ENCODE measurements at places on chromosomes 4 and X.

- DNase-seq, result no peak
Observed at GRCh38 chrX:111010111-111010510, 85.9 kb upstream of the PAK3 start.

- DNase-seq, result no peak
Observed at GRCh38 chrX:150363561-150364346, 637 bp downstream of the MAMLD1 start.

DNA sequence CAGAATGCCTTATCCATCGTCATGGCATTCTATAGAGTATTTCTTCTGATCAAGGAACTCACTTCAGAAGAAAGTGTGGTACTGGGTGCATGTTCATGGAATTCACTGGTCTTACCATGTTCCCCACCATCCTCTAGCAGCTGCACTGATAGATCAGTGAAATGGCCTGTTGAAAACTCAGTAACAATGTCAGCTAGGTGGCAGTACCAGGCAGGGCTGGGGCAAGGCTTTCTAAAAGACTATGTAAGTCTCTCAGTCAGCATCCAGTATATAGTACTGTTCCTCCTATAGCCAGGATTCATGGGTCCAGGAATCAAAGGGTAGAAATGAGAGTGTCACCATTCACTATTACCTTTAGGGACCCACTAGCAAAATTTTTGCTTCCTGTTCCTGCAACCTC lies 15.8 kb upstream of the LDB2 start:
- DNase-seq, result no peak

DNA sequence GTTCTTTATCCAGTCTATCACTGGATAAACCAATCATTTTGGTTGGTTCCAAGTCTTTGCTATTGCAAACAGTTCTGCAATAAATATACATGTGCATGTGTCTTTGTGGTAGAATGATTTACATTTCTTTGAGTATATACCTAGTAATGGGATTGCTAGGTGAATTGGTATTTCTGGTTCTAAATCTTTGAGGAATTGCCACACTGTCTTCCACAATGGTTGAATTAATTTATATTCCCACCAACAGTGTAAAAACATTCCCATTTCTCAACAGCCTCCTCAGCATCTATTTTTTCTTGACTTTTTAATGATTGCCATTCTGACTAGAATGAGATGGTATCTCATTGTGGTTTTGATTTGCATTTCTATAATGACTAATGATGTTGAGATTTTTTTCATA lies 791.7 kb upstream of the AGA start:
- no peak for DNase-seq

DNA sequence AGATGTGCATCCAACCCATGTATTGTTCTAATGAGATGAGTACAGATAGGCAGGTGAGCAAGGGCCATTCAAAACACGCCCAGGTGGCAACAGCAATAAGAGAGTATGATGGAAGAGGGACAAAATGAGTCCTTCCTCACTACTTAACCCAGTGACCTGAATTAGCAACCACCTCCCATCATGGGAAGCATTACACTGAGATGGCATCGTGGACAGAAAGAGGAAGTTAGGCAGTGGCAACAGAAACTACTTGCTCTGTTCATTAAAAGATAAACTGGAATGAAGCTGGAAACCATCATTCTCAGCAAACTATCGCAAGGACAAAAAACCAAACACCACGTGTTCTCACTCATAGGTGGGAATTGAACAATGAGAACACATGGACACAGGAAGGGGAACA lies 17.2 kb downstream of the RXFP1 start:
- DNase-seq, result no peak

DNA sequence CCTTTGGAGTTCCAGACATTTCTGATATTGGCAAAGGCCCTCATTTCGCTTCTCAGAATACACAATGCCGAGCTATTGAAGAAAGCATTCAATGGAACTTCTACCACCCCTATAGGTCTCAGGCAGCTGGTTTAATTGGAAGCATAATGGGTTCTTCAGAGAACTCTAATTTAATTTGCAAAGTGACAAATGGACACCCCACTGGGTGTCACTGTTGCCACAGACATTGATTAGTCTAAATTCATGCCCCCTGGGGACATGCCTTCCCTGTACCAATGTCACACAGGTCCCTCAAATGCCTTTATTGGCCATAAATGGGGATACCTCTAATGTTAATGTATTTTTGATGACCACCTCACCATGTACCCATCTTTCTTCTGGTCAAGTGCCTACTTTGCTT lies 22.9 kb upstream of the TMEM255A start:
- no peak for DNase-seq

DNA sequence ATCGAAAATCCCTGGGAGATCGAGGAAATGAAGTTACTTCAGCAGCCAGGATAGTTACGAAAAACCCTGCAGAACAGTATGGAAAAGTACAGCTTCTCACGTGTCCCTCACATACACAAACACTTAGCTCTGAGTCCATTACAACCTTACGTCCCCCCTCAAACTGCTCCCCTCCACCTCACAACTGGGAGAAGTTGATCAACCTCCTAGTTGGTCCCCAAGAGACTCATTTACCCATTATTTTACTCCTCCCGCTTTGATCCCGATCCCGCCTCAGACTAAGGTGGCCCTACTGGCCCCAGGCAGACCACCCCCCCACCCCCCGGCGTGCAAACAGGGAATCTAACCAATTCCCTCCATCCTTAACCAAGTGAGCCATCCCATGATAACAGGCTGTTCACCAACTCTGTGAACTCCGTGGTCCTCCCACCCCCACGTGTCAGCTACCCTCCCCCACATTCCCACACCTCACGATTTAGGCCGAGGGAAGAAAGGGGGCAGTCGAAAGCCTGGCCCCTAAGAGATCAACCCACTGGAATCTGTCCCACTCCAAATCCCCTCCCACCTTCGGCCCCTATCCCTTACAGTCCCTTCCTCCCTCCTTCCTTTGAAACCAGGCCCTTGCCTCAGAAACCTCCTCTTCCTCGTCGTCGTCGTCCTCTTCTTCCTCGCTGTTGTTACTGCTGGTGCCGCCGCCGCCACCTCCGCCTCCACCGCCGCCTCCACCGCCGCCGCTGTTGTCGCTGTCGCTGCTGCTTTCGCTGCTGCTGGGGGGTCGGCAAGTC lies 755 bp downstream of the ANKRD17 start:
- no peak for DNase-seq

GRCh38 chr4:105633241-105633640 lies 75.2 kb downstream of the INTS12 start:
- no peak for DNase-seq

DNA sequence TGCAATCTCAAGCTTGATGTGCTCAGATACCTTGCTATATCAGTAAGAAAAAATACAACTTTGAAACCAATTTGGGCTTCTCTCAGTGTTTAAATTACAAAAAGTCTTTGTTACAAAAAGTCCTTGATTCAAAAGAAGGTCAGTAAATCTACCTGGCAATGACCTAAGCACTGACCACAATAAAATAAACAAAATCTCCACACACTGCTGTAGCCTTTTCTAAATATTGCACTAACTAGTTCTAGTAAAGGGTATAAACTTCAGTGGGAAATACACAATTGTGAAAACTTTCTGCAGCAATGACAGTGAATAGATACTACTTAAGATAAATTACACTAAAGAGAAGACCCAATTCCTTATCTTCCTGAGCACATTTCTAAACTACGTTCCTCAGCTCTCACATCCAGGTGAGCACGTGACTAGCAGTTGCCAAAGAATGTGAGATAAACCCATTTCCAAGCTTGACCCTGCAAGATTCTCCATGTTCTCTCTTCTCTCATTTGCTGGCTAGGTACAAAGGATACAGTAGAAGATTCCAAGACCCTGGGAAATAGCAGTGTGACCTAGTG lies 81.4 kb upstream of the GPR34 start:
- no peak for DNase-seq

DNA sequence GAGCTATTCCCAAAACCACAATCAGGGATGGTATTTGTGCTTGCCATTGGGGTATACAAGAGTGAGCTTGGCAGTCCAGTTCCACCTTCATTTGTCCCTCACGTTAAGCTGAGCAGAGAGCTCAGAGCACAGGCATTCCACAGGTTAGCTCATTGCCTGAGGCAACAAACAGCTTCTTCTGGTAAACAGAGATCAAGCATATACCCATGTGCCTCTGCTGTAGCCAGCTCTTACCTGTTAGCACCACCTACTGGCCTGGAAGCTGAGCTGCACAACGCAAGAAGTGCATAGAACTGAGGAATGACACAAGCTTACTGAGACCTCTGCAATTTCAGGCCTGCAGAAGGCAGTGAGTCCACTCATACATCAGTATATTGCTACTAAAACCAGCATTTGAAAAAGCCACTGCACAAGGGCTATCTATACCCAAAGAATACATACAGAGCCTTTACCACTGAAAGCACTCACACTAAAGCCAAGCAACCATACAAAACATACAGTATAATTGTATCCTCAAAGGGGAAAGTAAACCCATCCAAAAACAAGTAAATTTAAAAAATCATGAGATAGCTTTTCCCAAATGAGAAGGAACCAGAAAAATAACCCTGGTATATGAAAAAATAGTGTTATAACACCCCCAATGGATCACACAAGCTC lies 258.3 kb upstream of the GABRA2 start:
- no peak for DNase-seq

DNA sequence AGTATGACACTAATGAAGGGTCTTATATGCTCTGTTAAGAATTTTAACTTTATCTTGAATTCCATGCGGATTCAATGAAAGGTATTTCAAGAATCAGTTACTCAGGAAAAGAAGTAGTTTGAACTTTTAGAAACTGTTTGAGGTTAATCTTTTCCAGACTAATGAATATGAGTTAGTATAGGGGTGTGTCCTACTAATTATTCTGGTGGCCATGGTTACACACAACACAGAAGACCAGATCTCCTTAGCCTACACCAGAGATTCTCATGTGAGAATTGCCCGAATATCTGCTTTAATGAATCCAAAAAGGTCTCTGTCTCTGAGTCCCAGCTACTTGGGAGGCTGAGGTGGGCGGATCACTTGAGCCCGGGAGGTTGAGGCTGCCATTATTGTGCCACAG lies 100.4 kb downstream of the MMRN1 start:
- DNase-seq, result no peak

DNA sequence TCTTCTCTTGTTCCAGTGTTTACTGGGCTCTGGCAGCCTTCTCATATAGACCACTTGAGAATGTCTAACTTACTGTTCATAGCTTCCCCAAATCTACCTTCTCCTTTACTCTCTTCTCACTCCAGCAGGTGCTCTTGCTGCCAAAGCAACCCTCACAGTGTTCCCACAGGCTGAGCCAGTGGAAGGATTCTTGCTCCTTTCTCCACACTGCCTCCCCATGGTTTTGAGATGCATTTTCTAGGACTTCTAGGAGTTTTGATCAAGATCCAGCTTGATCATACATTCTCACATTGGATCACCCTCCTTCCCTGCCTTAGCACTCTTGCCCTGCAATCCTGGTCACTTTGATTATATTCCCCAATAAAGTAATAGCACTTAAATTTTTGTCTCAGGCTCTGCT lies 230.8 kb downstream of the TMEM47 start:
- no peak for DNase-seq

GRCh38 chr4:46581677-46582076 lies 191.7 kb upstream of the GABRA2 start:
- no peak for DNase-seq

- no peak for DNase-seq
Observed at GRCh38 chrX:35444671-35445355, 353.3 kb upstream of the MAGEB16 start.

GRCh38 chrX:101676571-101676970 lies 16.9 kb upstream of the ARMCX2 start:
- DNase-seq, result no peak

DNA sequence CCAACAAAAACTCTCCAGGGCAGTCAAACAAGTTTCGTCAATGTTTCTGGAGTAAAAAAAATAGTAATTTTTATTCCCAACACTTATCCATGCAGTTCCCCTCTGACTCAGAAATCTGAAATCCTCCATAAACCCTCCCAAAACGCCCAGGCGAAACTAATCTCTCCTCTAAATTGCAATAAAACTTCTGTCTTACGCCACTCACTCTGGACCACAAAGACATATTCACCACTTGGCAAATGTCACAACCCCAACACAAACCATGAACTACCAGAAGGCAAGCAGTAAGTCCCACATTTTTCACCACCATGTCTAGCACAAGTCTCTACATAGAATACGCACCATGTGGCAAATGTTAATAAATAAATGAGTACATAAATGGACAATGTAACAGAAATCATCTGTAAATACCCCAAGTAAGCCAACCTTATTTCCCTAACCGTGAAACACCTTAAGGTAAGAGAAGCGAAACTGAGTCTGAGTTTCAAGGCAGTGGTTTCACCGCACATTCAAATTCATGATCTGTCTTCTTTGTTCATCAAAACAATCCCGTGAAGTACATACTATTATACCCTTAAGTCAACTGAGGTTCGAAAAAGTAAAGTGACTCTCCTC lies 1.6 kb downstream of the PAPSS1 start:
- no peak for DNase-seq

DNA sequence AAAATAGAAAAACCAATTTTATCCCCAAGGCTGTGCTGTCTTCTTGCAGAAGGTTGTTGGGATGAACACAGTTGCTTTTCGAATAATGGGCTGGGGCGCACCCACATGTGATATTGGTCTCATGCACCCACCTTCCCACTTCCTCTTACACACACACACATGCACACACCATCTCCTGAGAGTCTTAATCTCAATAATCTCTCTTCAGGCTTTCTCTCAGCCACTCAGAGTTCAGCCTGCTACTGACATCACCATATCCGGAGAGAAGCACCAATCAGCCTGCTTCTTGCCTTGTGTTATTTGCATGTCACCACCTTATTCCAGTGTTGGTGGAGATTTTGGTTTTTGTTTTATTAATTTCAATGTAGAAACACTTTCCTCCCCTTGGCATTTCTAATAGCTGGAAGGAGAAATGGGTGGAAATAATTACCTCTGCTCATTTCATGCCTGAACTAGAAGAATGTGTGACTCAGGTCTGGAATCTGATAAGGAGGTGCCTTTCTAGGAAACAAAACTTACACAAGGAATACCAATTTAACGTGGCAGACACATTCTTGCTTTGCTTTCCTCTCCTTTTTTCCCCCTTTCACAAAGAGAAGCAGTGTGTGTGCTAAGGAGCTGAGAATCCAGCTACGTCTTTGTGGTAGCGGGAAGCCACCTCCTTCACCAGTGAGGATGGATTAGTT lies 400.2 kb downstream of the MID1IP1 start:
- DNase-seq, result no peak

GRCh38 chr4:157121401-157121800 lies 45.5 kb downstream of the GLRB start:
- DNase-seq, result no peak

DNA sequence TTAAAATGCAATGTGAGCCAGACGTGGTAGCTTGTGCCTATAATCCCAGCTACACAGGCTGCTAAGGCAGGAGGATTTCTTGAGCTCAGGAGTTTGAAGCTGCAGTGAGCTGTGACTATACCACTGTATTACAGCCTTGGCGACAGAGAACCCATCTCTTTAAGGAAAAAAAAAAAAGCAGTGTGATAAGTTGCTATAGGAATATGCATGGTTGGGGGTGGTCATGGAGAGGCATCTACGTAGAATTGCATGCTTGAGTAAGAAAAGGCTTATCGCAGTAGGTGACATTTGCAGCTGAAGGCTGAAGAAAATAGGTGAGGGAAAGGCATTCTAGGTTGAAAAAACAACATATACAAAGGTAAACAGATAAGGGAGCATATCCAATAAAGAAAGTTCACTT lies 4.1 kb downstream of the DIAPH2 start:
- DNase-seq, result no peak
